ENCODE measurements at places on chromosomes 11 and 22. TPM values are rescaled to one million over a fixed set of nuclear protein-coding genes. Genes with fewer than 3 reads are reported as not detected.

DNA sequence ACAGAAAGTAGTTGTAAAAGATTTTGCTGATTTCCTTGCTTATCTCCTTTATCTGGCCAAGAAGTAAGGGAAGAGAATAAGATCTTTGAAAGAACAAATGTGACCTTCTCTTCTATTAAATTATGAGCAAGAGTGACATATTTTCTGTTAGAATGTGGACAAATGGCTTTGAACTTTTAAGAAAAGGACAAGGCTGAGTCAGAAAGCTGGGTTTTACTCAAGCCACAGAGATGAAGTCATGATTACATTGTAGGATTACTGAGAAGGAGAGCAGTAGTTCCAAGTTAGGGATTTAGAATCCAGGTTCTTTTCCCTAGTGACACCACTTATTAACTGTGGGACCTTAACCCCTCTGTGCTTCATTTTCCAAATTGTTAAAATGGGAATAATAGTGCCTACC, 13.5 kb downstream of the CCDC90B start:
- no peak for DNase-seq

ZNF202 gene
- total RNA-seq, result 4.5 TPM

GRCh38 chr22:37933711-37934376, 19.6 kb downstream of the C22orf23 start:
- DNase-seq, result peak; percentile 91

DNA sequence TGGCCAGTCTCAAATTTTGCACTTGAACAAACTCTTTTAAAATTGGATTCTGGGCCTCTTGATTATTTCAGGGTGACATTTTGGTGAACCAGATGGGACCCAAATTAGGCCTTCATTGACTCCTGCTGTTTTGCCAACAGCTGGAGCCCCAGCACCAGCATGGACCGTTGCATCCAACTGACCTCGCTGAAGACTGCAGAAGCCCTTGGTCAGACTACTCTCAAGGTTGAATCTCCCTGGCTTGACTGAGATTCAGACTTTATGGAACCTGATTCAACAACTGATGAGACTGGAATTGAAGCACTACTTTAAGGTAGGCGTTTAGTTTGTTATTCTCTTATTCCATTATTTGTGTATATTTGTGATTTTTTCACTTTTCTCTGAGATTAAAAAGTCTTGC, 41.7 kb downstream of the NARS2 start:
- no peak for DNase-seq

DNA sequence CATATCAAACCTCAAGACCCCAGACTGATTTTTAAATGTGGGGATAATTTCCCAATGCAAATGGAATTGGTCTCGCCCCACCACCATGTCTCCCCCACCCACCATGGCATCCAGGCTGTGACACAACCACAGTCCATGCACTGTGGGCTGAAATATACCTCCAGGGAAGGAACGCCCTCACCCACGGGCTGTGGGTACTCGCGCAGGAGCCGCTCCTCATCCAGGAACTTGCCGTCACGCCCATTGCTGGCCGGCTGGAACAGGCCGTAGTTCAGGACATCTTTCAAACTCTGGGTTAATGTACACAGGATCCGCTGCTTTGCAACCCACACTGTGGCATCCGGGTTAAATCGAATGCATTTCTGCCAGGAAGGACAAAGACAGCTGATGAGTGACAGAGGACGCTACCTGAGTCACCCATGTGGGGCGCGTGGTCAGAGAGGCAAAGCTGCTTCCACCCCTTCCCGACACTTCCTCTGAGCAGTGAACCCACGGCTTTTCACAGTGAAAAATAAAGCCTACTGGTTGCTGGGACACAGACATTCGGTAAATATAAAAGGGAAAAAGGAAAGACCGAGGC, 133.6 kb downstream of the SHANK2 start:
- DNase-seq, result no peak

- no peak for DNase-seq
Observed at GRCh38 chr11:118691926-118692830, 12.7 kb upstream of the TREH start.

GRCh38 chr11:2772544-2773031, 72.8 kb upstream of the KCNQ1OT1 start:
- no peak for DNase-seq

DNA sequence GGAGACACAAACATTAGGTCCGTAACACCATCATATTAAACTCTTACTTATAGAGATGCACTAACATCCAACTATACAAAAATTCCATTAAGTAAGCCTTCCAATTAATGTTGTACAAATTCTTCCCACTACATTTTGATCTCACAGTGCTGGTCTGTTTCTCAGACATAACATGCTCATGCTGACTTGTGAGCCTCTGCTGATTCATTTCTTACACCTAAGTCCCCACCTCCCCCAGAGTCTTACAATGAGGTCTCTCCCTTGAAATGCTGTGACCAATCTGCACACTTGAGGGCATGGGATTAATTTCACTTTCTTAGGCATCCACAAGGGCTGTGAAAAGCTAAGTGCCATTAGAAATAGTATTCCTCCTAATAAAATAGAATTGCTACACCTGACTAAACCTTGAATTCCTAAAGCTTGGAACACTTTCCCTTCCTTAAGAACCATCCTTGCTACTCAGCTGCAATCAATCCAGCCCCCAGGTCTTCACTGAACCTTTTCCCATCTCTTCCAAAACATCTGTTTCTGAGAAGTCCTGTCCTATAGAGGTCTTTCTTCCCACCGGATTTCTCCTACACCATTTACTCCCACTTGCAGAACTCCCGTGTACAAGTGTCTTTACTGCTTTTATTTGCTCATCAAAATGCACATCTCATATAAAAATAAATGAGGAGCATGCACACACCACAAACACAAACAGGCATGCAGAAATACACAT, 2.0 kb downstream of the HBG1 start:
- no peak for DNase-seq

DNA sequence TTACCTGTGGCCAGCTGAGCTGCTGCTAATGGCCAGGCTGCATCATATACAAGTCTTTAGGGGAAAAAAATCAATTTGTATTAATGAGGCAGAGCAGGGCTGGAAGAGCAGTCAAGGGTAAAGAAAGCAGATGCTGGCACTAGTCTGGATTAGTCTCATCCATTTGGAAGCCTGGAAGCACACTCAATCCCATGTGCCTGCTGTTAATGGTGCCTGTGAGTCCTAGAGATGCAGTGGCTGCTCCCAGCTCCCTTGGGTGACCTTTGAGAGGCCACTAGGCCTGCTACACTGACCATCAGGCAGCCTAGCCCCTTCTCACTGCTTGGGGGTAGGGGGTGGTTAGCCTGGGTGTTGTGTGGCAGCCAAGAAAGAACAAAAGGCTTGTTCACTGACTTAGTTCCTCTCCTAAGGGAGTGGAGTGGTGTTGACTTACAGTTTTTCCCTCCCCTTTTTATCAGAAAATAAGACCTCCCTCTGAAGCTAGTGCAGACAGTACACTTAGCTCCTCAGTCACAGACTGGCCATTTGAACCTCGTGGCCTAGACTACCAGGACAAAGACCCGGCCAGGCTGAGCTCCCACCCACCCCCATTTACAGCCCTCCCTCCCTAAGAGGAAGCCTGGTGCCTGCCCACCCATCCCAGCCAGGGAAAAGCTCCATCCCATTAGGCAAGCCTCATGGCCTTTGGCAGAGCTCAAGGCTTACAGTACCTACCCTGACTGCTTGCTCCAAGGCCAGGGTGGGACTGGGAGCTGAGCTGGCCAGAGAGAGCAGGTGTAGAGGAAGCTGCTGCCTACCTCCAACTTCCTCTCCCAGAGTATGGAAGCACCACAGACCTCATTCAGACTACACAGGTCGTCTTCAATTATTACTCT, 7.8 kb downstream of the PIK3IP1 start:
- DNase-seq, result no peak

CASP12 gene
- total RNA-seq, result 0.52 TPM

DNA sequence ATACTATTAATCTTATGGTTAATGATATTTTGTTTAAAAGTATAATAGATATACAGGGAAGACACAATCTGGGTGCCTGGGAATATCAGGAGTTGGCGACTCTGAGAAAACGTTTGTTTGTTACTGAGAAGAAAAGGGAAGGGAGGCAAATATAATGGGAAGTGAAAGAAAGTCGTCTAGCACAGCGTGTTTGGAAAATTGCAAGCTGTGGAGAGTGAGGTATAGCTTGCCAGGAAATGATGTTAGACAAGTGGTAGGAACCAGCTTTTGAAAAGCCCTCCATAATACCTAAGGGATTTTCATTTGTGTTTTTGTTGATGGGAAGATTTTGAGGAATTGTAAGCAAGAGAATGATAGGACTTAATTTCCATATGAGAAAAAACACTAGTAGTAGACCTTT, 322.2 kb downstream of the LUZP2 start:
- no peak for DNase-seq

GRCh38 chr11:15473954-15474837, 359.5 kb downstream of the INSC start:
- no peak for DNase-seq

GRCh38 chr11:114401311-114401710, 845 bp downstream of the RBM7 start:
- no peak for DNase-seq

GRCh38 chr22:43012390-43012789, 2.6 kb downstream of the PACSIN2 start:
- DNase-seq, result no peak

DMC1 gene
- total RNA-seq, result 1.2 TPM

GRCh38 chr11:115931548-115932083, 427.4 kb upstream of the CADM1 start:
- no peak for DNase-seq

ZP1 gene
- not detected for total RNA-seq

DNA sequence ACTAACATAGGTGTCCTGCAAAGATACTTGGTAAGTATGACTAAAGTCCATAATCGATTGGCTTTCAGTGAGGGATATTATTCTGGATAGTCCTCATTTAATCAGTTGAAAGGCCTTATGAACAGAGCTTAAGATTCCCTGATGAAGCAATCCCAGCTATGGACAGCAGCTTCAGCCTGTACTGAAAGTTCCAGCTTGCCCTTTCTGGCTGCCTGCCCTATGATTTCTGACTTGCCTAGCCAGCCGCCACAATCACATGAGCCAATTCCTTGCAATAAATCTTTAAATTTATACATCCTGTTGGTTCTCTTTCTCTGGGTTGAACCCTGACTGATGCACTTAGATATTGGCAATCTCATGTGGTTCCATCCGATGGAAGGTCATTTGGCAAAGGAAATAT, 759.0 kb upstream of the API5 start:
- DNase-seq, result peak; percentile 17

DNA sequence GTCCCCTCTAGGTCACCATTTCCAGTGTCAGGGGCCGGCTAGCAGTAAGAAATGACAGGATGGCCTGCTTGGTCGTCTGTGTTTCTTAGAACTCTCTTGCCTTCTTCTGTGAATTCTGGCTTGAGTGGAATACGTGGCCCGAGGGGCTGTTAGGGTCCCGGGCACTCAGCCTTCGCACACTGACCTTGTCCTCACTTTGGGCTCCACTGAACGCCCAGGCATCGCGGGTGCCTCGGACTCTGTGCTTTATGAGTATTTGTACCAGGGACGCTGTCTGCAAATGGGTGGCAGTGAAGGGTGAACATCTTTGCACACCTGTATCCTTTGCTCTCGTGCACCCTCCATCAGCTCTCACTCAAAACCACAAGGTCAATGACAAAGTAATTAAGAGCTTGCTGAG, 123.4 kb upstream of the ANO1 start:
- no peak for DNase-seq

DNA sequence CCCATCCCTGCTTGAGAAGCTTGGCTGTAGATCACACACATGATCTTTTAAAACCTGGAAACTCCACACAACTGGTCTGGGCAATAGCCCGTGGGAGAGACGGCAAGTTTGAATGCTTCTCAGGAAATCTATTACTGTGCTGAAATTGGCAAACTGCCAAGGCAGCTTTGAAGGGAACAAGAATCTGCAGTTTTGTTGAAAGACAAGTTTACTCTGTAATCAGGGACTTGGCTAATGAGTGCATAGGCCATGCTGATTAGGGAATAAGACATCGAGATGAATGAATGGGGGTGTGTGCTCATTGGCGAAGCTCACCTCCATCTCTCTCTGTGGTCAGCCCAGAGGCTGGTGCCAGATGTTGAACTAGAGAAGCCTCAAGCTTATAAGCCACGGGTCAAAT, 218.8 kb downstream of the HIPK3 start:
- DNase-seq, result no peak

GRM5 gene
- total RNA-seq, result 0.09 TPM

- DNase-seq, result no peak
Observed at GRCh38 chr22:35589071-35589755, 27.9 kb downstream of the MB start.

DNA sequence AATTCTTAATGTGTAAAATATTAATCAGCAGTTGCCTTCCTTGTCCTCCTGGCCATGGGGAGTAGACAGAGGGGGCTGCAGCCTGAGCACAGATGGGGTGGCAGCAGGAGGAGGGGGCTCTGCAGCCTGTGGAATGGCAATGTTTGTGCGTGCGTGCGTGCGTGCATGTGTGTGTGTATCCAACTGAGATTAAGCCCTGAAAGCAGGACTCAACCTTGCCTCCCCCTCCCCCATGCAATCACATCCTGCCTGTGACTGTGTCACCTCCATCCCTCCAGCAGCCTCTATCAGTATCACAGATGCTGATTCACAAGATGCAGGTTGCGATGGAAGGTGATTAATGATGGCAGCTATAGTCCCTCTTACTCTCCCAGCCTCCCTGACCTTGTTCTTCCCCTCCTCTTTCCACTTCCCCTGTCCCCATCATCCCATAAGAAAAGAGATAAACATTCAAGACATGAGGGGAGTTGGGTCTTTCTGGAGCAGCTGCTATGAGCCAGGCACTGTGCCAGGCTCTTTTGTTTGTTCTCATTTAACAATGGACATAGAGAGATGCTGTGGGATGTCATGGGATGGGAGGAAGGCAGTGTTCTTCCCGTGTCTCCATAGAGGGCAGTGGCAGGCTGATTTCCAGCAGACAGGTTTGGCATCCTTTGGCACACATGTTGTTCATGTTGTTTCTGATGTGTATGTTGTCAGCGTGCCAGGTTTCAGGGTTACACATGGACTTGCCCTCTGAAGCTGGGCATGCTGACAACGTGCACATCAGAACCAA, 43.8 kb upstream of the NECTIN1 start:
- DNase-seq, result no peak

GRCh38 chr11:22331771-22332170, 6.4 kb upstream of the SLC17A6 start:
- no peak for DNase-seq

MS4A4A gene
- total RNA-seq, result 26.4 TPM

MAPK8IP2 gene
- 0.42 TPM for total RNA-seq

SEC14L2 gene
- 5.7 TPM for total RNA-seq

GRCh38 chr22:25702571-25703167, 39.3 kb upstream of the MYO18B start:
- no peak for DNase-seq

GRCh38 chr11:60265373-60266214, 14.9 kb upstream of the MS4A4A start:
- DNase-seq, result no peak

GRCh38 chr11:2428322-2428795, 16.0 kb downstream of the TRPM5 start:
- DNase-seq, result peak; percentile 76

DNAJB7 gene
- not detected for total RNA-seq

GGT5 gene
- total RNA-seq, result 41.5 TPM

SERPING1 gene
- total RNA-seq, result 198 TPM

Data from left cardiac atrium (tissue), 4 donors.